ENCODE measurements at places on chromosomes 3 and 15. TPM values are rescaled to one million over a fixed set of nuclear protein-coding genes. Genes with fewer than 3 reads are reported as not detected.

DNA sequence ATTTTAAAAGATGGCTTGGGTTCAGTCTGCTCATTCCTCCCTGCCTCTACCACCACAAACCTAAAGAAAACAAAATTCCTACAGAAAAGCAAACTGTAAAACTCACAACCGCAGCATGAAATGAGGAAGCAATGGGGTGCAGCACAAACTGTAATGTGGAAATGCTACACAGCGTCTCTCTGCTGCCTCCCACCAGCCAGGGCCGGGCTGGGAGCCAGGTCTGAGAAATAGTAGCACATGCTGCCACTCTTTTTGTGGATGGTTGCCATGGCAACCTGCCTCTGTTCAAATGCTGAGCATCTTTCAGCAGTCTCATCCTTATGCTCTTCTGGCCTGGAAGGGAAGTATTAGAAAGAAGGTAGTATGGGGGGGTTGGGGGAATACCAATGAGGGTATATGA lies 55.4 kb downstream of the EOMES start:
- peak; percentile 82 for DNase-seq

The CAMK1 gene
- total RNA-seq, result 57.0 TPM

DNA sequence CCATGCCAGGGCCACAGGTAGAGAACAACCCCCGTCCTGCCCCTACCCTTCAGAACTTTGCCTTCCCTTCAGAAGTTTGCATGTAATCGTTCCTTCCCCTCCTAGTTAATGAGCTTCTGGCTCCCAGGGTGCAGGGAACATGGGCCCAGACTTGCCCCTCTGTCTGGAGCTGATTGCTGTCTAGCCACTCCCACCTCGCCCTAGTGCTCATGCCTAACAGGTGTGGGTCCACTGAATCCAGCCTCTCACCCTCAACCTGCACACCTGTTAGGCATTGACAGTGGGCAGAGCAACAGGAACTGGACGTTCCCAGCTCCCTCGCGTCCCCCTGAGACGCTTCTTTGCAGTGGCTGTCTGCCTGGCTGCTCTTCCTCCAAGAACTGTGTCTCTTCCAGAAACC lies 40.3 kb downstream of the WNT5A start:
- DNase-seq, result no peak

DNA sequence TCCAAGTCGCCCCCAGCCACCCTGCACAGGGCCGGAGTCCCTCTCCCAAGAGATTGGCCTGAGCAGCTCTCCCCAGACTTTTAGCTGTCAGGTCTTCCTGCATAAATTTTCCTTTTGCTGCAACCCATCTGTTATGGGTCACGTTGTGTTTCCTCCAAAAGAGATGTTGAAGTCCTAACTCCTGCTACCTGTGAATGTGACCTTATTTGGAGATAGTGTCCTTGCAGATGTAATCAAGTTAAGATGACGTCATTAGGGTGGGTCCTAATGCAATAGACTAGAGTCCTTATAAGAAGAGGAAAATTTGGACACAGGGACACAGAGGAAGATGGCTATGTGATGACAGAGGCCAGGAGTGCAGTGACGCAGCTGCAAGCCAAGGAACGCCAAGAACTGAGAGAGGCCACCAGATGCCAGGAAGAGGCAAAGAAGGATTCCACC lies 13.2 kb upstream of the SLC6A6 start:
- DNase-seq, result no peak

The ATP2B2 gene
- 0.83 TPM for total RNA-seq

- no peak for DNase-seq
Measured at GRCh38 chr3:158680861-158681260, 8.4 kb upstream of the LXN start.

All from sigmoid colon (tissue), 7 donors.